ENCODE measurements at places on chromosomes 6 and 20.

- DNase-seq = no peak
Measured at GRCh38 chr20:24185791-24186190, 197.2 kb upstream of the GGTLC1 start.

- DNase-seq = no peak
Measured at GRCh38 chr6:624979-625378, 31.9 kb downstream of the HUS1B start.

- DNase-seq = no peak
Measured at GRCh38 chr6:9482030-9482738, 932.7 kb downstream of the TFAP2A start.

DNA sequence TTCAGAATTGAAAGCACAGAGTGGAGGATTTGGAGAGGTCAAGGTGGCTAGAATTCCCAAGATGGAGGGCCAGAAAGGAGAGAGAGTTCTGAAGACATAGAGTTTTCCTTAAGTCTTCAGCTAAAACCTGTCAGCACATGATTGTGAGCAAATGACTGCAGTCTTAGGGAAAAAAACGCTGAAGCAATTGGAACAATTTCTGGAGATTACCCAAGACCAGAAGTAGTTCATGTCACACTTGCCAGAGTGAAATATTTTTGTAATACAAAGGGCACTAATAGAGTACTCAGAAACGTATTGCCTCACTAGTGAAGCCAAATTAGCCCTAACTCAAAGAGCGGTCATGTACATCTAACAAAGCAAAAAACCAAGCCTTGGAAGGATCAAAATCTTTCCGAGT, 541.3 kb upstream of the MARCKS start:
- DNase-seq = no peak

DNA sequence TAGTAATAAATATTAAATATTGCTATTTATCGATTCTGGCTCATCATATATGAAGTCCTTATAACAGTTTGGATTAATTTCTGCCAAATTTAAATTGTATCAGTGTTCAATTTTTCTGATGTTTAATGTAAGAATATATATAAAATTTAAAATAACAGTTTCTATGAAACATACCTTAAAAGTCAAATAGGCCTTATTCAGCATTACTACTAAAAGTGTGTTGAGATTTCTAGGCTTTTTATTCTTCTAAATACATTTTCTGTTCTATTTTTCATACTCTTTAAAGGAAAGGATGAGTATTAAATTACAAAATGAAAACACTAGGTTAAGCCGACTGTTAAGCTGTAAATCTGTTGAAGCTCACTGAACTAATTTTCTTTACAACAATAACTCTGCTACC, 13.6 kb downstream of the PERP start:
- no peak for DNase-seq

GRCh38 chr6:170298688-170299087, 7.8 kb upstream of the DLL1 start:
- no peak for DNase-seq

GRCh38 chr6:83463886-83464285, 33.0 kb upstream of the ME1 start:
- DNase-seq = no peak

DNA sequence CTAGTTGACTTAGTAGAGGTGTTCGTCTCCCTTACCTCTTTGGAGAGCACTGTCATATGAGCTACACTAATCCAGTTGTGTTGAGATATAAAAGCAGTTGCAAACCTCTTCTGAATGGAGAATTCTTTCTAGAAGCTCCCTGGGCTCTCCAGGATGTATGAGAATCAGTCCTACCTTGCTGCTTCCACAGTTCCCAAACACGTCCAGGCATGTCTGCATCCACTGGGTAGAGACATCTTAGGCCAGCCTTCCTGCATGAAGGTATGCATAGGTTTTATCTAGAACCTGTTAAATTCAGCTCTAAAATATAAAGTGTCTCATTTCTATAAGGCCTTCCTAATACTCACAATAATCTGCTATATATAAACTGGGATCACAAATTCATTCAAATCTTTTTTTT, 297.7 kb downstream of the CDC5L start:
- no peak for DNase-seq

DNA sequence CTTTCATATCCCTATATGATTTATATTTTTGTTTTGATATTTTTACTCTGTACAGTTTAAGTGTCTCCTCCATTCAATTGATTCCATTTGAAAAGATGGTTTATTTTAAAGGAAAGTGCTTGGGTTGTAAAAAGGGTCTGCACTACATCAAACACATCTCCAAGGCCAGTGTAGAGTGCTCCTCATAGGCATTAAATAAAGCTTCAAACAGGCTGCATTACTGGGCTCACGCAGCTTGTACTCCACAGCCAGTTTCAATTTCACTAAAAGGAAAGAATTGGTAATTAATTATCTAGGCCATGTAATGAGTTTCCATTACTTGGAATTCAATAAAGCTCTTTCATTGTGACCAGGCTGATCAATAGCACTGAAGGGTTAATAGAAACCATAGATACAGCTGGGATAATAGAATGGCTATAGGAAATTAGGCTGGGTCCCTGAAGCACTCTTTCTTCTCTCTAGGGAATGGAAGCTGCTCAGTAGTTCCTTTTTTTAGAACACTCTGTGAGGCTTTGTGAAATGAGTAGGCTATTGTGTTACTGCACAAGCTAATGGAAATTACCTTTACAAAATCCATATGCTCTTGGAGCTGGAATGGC, 442.2 kb downstream of the RNF144B start:
- no peak for DNase-seq

GRCh38 chr6:21265730-21266044, 327.9 kb upstream of the SOX4 start:
- no peak for DNase-seq

- no peak for DNase-seq
Measured at GRCh38 chr20:24955045-24955444, 6.0 kb downstream of the CST7 start.

- peak; percentile 70 for DNase-seq
Measured at GRCh38 chr20:2872459-2873009, 747 bp upstream of the PTPRA start.

GRCh38 chr6:89184344-89184743, 32.8 kb downstream of the GABRR1 start:
- no peak for DNase-seq

DNA sequence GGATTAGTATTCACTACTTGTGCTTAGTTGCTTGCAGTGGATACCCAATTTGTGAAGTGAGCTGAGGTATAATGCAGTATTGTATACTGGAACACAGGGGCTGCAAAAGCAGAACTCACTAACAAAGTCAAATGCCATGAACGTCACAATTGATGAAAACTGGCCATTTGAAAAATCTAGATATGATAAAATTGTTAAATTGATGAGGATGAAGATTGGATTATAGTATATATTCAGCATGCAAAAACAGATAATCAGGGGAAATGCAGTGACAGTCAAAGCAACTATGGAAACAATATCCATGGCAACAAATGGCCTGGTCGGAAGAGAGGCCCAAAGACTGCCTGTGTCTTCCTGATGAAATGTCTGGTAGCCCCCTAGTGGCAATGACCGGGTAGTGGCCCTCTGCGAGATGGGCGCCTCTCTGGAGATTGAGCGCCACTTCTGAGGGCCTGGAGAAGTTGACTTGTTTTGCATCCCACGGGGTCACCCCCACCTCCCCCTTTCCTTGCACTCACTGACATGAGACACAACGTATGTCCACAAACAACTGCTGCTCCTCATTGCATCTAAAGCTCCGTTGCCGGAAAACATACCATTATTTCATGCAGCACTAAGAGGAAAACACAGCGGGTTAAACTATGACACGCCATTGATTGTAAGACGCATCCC, 43.6 kb downstream of the C6orf15 start:
- peak; percentile 54 for DNase-seq

GRCh38 chr6:138084904-138085838, 22.0 kb downstream of the PERP start:
- no peak for DNase-seq

GRCh38 chr6:56984361-56984760, 29.5 kb downstream of the BEND6 start:
- DNase-seq = no peak

- no peak for DNase-seq
Measured at GRCh38 chr20:46682063-46682821, 7.0 kb downstream of the TP53RK start.

DNA sequence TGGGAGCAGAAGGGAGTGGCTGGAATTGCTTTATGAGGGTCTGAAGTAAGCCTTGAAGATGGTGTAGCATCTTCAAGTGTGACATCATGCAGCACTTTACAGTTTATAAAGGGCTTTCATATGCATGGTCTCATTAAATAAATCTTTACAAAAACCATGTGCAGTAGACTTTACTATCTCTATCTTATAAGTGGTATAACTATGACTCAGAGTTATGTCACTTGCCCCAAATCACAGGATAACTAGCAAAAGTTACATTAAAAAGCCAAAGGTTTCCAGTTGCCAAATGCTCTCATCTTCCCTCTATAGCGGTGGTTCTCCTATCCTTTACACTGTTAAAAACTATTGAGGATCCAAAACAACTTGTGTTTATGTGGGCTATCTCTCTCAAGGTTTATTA, 687.7 kb upstream of the MARCKS start:
- no peak for DNase-seq

- DNase-seq = no peak
Measured at GRCh38 chr6:47057830-47058540, 15.9 kb upstream of the ADGRF1 start.

- no peak for DNase-seq
Measured at GRCh38 chr6:117550618-117551242, 51.6 kb downstream of the GOPC start.

DNA sequence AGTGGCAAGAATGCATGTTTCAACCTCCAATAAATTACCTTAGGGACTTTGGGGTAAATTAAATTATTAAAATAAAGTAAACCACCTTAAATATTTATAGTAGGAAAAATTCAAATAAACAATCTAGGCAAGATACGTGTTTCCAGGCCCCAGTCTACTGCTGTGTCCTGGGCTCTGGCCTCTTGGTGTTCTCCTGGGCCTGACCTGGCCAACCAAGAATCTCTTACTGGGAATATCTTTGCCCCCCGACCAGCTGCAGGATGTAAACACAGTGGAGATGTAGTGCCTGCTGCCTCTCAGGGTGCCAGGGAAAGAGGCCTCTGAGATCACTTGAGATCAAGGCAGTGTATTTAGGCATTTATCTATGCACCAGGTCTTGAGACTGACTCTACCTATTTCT, 11.7 kb upstream of the DSN1 start:
- DNase-seq = no peak

DNA sequence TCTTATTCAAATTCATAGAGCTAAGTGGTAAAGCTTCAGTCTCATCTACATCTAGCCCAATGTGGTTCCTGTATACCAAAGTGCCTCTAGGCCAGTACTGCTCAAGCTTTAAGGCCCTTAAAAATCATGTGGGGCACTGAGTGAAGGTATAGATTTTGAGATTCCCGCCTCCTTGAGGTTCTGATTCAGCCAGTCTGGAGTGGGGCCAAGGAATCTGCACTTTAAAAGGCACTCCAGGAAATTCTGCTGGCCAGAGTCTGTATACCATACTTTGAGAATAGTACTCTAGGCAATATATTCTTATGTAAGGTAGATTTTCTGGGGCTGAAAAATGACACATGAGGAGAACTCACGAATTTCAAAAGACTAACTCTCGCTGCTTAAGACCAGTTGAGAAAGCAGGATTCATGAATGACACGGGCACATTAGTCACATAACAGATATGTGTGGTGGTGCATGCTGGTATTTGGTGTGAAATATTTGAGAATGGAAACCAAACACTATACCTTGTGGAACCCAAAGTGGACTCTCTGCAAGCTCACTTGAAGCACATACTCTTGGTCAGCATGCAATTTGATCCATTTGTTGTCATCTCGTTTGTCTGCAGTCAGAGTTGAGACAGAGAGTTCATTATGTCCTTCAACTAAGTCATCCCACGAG, 47.6 kb upstream of the SIM1 start:
- DNase-seq = no peak

DNA sequence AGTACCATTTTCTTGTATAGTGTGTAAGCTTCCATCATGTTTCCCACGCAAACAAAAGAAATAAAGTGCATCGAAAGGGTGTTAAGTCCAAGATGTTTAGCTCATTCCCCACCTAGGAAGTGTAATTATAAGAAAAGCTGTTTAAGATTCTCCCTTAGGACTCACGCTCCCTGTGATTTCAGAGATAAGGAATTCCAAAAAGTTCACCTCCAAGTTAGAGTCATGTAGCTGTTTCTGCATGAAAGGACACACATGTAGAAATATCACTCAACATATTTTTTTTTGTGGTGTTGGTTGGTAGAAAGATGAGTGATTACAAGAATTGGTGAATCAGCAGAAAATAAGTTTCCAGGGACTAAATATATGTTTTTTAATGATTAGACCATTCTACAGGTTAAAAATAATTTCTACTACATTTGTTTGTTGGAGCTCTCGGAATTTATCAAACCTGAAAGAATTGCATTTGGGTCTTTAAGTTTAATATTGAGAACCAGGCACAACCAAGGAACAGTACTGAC, 10.4 kb downstream of the OPN5 start:
- no peak for DNase-seq

DNA sequence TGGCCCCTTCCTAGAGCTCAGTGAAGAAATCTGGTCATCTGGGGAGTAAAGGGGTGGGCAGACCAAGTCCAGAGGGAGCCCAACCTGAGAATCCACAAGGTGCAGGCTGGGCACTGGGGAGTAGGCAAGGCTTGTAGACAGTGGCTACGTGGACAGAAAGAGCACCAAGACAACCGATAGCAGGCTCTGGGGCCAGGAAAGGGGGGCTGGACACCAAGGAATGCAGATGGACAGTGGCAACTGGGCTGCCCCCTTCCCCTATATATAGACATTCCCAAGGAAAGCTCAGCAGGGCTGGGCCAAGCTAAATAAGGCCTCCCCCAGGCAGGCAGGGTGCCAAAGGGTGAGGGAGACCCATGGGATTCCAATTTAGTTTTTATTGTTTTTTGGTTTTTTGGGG, 1.5 kb upstream of the TNNC2 start:
- DNase-seq = no peak

GRCh38 chr6:34981951-34982350, 92.9 kb downstream of the ANKS1A start:
- no peak for DNase-seq

DNA sequence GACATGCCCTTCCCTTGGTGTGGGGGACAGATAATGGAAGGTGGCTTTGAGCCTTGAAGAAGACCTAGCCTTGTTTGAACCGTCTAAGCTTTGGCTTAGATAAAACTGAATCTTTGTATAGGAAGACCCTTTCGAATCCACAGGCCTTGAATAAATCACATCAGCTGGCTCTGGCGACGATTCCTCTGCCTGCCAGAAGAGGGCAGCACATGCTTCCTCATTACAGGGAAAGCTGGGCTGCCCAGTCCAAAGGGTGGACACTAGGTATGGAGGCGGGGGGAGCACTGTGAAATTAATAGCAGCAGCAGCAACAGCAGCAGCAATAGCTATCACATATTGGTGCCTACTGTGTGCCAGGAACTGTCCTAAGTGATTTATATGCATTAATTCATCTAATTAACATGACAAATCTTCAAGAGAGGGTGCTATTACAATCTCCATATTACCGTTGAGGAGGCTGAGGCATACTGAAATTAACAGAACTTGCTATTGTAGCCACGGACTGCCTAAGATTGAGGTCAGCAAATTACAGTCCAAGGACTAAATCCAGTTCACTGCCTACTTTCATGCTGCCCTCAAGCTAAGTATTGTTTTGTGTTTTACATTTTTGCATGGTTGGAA, 85.1 kb downstream of the CLIC5 start:
- peak; percentile 38 for DNase-seq
